ENCODE measurements at places on chromosomes 1 and 21.

- no peak for DNase-seq
Measured at GRCh38 chr1:110163591-110163990, 13.3 kb downstream of the SLC6A17 start.

DNA sequence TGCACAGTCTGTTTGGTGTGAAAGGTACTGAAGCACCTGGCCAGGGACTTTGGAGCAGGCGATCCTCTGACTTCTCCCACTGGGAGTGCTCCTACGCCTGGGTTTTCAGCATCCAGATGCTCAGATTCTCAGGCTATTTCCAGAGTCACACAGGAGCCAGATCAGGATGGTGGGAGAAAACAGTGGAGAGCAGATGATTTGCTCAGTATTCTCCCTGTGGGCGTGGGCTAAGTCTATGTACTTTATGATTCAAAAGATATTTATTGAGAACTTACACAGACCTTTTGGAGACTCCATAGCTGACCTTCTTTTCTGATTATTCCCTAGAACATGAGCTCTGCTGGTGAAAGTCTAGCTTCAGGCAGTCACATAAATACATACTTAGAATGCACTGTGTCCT lies 134.6 kb downstream of the TENT5C start:
- DNase-seq, result no peak

GRCh38 chr1:55171694-55172093 lies 43.5 kb downstream of the USP24 start:
- no peak for DNase-seq

DNA sequence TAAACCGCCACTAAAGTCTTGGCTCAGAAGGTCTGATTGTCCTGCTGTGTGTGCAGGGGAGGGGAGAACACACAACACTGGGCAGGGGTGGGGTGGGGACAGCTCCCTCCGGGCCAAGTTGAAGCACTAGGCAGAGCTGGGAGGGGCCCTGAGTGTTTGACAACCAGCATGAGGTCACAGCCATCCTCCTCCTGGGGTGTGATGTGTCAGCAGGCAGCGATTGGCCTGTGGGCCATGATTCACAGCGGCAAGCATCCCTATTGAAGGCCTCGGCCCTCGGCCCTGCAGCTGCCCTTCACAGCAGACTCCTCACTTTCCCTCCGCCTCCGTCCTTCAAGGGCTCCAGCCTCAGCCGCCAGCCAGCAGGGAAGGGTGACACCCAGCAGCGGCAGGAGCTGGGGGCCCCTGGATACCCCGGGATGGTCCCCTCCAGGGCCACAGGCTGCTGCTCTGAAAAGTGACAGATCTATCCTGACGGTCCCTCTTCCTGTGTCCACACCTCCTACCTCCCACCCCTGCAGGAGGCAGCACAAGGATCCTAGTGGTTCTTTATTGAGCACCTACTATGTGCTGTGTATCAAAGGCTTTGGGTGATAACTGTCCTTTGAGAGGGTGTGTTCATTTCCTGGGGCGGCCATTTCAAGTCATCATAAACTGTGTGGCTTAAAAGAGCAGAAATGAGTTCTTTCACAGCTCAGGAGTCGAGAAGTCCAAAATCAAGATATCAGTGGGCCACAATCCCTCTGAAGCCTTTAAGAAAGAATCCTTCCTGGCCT lies 66.0 kb upstream of the SLC25A33 start:
- DNase-seq, result peak; percentile 15

- DNase-seq, result no peak
Measured at GRCh38 chr1:73771396-73771795, 426.6 kb downstream of the LRRIQ3 start.

DNA sequence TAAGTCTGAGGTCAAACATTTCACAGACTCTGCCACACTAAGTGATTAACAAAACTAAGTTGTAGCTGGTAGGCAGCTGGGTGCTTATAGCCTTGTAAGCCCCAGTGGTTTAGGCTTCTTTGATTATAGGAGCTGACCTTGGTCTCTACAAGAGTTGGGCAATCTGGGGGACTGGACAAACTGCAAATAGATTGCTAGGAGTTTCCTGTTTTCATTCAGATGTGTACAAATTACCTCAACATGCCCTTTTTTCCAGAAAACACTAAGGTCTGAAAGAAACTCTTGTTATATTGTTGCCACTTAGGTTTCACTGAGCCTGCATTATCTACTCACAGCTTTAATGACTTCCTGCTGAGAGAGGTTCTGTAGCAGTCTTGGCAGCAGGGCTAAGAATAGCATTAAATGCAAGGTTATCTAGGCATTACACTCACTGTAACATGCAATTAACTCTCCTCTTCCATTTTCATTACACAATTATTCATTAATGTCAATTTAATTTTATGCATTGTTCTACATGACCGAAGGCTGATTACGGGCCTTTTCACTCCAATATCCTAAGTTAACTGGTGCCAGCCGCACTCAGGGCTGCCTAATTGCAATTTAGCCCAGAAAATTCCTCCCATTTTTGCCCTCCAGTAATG lies 314.0 kb downstream of the LMO4 start:
- no peak for DNase-seq

- DNase-seq, result no peak
Measured at GRCh38 chr21:25859235-25859929, 124.6 kb downstream of the GABPA start.

GRCh38 chr21:41680444-41681347 lies 86.2 kb downstream of the RIPK4 start:
- DNase-seq, result no peak

DNA sequence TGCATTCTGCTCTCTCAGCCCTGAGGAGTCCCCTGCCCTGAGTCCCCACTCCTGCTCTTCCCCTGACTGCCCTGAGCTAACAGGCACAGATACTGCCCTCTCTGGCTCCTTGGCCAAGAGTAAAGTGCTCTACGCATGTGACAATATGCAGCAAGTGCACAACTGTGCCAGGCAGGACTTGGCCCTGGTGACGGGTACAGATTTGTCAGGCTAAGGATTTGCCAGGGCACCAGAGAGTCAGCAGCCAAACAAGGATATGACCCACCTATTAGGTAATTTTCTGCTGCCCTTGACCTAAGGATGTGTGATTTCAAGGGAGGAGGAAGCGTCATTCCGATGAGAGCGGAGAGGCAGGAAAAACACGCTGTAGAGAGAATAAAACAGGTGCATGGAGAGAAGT lies 339.0 kb downstream of the PTPRU start:
- no peak for DNase-seq

Measured in activated CD4-positive, alpha-beta T cell treated with anti-CD3 and anti-CD28 coated beads, Interleukin-10, Interleukin-2, amounts not matched to agents 100 ng/mL and 50 ng/mL, durations not matched to agents 16 hours and 8 hours (primary cell).